Stimulated activated CD8-positive, alpha-beta memory T cell treated with anti-CD3 and anti-CD28 coated beads, Interleukin-15, amount 100 ng/mL, for 48 hours (primary cell): ENCODE measurements at places on chromosomes 7 and 10.

DNA sequence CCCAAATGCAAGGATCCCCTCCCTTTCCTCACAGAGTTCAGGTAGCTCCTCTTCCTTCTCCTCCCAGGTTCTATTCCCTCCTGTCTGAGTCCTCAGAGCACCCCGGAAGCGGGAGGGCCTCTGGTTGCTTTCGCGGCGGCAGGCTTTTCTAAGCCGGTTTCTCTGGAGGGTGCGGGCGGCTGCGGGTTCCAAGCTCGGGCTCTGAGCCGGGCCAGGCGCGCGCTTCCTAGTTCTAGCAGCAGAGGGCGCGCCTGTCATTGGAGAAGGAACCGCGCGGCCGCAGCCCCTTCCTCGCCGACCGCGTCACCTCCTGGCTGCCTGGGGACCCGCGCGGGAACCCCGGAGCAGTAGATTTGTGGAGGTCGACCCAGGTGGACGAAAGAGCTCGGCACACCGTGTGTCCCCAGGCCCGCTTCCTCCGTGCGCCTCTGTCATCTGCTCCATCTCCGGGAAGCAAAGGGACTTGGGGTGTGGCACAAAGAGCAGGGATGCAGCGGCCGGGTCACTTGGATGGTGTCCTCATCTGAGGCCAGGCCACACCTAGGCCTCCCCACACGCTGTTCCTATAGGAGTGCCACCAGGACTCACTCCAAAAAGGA lies 389.0 kb upstream of the PODXL start:
- DNase-seq, result peak; percentile 6

DNA sequence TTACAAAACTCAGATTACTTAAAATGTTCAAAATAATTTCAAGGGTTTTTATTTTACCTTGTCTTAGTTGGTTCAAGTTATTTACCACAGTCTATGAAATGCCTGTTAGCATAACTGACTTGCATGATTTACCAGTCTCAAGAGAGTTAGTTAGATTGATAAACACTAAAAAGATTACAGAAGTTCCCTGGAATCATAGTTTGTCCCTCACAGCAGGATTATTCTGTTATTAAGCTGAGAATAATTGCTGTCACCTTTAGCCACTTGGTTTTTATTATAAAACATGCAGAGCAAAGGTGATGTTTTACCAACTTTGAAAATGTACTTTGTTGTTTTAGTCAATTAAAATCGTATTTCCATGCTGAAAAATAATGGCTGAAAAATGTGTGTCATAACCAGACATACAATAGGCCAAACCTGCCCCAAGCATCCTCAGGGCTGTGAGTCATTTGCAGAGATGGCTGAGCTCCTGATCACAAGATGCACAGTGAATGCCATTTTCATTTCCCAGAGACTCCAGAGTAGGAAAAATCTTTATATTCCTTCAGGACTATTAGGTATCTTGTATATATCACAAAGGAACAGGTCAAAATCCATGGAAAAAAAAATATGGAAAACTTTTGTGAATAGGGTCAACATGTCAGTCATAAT lies 87.8 kb upstream of the DKK1 start:
- DNase-seq, result no peak

- no peak for DNase-seq
These were observed 476.6 kb downstream of the GATA3 start for GRCh38 chr10:8531116-8531515.

- DNase-seq, result no peak
These were observed 112.7 kb downstream of the FGFR2 start for GRCh38 chr10:121485436-121486139.

DNA sequence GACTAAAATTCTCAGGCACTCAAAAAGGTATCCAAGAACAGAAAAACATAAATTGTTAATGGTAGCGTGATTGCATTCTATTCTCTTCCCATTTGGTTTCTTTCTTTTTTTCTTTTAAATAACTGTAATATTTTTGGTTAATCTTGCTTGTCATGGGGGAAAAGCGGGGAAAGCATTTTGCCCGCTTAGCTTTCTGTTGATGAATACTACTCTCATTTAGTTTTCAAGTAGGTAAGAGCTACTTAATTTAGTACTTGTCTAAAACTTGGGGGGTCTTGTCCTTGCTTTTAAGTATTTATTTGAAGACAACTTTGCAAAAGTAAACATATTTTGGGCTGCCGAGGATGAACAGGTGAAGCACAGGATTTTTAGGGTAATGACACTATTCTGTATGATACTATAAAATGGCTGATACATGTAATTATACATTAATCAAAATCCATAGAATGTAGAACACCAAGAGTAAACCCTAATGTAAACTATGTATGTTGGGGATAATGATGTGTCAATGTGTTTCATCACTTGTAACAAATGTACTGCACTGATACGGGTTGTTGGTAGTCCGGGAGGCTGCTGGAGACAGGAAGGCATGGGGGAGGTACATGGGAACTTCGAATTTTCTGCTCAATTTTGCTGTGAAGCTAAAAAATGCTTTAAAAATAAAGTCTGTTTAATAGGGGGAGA lies 1.7 kb downstream of the TES start:
- DNase-seq, result no peak

GRCh38 chr7:127546313-127546712 lies 39.1 kb downstream of the GCC1 start:
- DNase-seq, result no peak

- DNase-seq, result no peak
These were observed 50.0 kb upstream of the GTF2IRD1 start for GRCh38 chr7:74403521-74404387.

GRCh38 chr7:98286093-98286539 lies 4.6 kb downstream of the BRI3 start:
- DNase-seq, result no peak

- DNase-seq, result no peak
These were observed 106.2 kb upstream of the RET start for GRCh38 chr10:42970451-42971250.

- no peak for DNase-seq
These were observed 52.2 kb downstream of the STEAP1B start for GRCh38 chr7:22447762-22448161.

DNA sequence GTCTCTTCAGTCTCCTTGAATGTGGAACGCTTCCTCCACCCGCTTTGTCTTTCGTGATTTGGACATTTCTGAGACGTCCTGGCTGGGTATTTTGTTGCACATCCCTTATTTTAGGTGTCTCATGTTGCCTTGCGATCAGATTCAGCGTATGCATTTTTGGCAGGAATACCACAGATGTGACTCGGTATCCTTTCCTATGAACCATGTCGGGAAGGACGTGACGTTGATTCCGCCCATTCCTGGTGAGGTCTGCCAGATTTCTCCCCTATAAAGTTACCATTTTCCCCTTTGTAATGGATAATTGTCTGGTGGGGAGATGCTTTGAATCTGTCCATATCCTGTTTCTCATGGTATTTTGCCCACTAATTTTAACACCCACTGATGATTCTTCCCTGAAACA lies 49.6 kb downstream of the RBM17 start:
- no peak for DNase-seq

- no peak for DNase-seq
These were observed 7.4 kb downstream of the SH3PXD2A start for GRCh38 chr10:103847909-103848468.

DNA sequence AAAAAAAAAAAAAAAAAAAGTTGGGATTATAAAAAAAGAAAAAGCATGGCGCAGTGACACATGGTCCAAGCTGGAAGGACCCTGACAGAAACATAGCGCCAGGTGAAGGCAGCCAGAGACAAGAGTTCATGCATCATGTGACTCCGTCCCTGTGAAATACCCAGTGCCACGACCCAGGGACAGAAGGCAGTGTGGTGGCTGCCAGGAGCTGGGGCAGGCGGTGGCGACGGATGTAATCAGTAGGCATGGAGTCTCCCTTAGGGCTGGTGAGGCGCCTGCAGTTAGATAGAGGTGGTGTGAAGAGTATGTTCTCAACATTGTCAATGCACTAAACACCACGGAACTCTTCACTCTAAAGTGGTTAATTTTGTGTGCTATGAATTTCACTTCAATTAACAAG lies 43.9 kb downstream of the STK32C start:
- DNase-seq, result no peak

- DNase-seq, result no peak
These were observed 168.4 kb upstream of the CELF2 start for GRCh38 chr10:10849306-10849705.

DNA sequence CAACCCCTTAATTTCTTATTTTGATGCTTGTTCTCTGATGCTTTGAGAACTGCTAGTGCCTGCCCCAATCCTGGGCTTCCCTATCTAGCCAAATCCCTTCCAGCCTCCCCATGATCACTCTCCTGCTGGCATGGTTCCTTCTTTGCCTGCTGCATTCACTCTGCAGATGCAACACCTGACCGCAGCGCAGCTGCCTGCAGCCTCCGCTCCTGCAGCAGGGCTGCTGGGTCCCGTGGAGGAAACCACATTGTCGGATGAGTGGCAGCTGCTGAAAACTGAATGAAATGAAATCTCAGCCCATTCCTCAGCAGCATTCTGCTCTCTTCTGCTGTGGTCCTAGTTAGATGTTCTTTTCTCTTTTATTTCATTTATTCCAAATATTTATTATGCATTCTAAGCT lies 320.3 kb downstream of the CCDC3 start:
- no peak for DNase-seq

- no peak for DNase-seq
These were observed 861.5 kb upstream of the ZWINT start for GRCh38 chr10:57222603-57223002.

DNA sequence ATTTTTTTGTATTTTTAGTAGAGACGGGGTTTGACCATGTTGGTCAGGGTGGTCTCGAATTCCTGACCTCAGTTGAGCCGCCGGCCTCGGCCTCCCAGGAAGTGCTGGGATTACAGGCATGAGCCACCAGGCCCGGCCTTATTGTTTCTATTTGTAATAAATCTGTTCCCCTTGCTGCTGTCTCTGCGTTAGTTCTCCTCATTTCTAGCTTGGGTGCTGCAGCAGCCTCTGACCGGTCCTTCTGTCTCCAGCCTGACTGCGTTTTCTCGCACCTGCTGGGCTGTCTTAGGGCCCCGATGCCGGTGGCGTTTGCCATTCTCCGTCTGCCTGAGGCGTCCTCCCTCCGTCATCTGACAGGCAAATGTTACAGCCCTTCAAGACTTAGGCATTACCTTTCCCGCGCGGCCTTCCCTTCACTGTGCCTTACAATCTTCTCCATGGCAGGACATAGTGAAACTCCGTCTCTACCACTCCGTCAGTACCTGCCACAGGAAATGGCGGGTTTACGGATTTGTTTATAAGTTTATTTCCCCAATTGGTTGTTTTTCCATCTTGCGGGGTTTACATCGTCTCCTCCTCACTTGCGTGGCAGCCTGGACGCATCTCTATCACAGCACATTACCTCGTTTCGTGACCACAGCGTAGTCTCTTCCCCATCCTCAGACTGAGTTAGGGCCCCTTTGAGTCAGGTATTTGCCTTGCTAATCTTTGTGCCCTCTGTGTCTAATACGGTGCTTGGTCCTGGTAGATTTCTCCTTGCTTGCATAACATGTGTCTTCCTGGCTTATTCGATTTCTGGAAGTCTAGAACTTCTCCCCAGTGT lies 2.3 kb upstream of the GIMAP8 start:
- no peak for DNase-seq

DNA sequence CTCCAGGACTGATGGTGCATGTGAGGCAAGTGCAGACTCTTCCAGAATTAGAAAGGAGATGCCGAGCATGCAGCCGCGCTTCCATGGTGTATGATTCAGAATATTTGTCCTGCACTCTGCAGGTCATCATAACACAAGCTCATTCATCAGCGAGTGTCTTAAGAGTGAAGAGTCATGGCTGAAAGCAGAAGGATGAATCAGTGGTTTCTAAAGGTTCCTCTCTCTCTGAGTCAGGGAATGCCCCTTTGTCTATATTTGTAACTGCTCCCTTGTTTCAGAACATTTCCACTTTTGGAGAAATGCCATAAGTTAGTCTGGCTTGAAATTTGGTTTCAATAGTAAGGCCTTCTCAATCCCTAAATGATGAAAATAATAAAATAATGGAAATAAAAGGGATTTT lies 52.3 kb downstream of the HECW1 start:
- no peak for DNase-seq

- DNase-seq, result no peak
These were observed 102.7 kb downstream of the MACC1 start for GRCh38 chr7:20114468-20114867.

GRCh38 chr7:134900166-134900982 lies 85.9 kb upstream of the AGBL3 start:
- DNase-seq, result no peak

GRCh38 chr7:90692396-90692795 lies 96.3 kb downstream of the CDK14 start:
- DNase-seq, result no peak

DNA sequence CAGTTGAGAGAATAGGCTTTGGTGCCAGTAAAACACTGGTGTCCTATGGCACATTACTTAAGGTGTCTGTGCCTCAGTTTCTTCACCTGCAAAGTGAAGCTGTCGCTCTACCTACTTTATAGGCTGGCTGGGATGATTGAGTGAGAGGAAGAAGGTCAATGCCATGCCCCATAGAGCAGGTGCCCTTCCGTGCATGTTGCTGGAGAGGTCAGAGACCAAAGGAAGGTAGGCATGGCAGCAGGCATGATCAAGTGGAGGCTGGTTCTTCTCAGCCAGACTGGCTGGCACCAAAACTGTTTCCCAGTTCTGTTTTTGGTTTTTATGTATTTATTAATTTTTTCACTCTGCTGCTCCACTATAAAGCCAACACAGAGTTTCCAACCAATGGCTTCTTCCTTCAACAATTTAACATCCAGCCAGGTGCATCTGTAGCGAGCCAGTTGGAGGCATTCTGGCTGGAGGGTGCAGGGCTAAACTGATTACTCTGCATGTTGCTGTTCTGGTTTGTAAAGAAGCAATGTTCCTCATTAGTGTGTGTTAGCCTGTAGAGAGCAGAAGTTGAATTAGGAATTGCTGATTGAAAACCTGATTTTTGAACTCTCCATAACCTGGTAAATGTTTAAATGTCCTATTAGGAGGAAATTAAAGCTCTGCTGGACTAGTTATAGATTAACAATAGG lies 144.3 kb upstream of the TNS3 start:
- DNase-seq, result no peak

DNA sequence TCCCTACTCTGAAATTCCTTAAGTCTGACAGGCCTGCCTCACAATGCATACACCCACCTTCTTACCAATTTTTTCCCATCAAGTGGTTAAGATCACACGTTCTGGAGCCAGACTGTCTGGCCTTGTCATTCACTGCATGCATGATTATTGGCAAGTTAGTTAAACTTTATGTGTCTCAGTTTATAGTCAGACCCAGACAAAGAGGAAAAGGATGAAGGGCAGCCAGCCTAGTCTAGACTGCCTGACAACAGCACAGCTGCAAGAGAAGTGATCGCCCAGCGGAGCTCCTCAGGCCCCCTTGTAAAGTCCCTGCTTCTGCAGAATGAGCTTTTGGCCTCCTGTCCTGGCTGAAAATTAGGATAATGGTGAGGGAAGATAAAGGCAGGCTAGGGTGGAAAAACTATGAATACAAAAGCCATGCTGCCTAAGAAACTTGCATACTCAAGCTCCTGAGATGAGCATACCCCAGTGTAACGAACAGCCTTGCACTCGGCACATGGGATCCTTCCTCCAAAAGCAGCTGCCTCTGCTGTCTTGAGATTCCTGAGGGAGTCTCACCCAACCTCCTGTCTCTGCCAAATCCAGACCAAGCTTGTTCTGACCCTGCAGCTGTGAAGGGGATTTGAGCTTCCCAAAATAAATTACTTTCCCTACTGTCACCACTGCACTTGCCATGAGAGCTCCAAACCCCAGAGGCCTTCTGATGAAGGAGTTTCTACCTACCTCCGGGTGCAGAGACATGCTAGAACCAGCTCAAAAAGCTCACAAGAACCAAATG lies 26.7 kb upstream of the MRLN start:
- no peak for DNase-seq

- no peak for DNase-seq
These were observed 29.1 kb downstream of the EPC1 start for GRCh38 chr10:32317795-32318357.
